Fibroblast of villous mesenchyme (primary cell): ENCODE measurements at places on chromosomes 3 and 15. TPM values are rescaled to one million over a fixed set of nuclear protein-coding genes. Genes with fewer than 3 reads are reported as not detected.

DNA sequence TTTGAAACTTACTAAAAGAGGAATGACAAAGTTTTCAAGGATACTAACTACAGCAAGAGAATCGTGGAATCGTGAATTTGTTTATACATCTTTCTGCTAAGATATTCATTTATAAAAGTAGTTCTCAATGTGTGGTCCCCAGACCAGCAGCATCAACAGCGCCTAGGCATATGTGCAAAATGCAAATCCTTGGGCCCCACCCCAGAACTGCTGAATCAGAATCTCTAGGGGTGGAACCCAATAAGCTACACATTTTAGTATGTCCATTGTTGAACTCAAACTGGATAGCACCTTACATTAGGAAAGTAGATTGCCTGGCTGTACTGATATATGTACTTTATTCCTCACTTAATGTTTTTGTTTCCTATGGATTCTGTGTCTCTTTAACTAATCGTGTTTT lies 346.0 kb downstream of the MFSD1 start:
- DNase-seq: no peak

- DNase-seq: peak; percentile 35
Measured at GRCh38 chr3:184180165-184180564, 5.5 kb downstream of the AP2M1 start.

DNA sequence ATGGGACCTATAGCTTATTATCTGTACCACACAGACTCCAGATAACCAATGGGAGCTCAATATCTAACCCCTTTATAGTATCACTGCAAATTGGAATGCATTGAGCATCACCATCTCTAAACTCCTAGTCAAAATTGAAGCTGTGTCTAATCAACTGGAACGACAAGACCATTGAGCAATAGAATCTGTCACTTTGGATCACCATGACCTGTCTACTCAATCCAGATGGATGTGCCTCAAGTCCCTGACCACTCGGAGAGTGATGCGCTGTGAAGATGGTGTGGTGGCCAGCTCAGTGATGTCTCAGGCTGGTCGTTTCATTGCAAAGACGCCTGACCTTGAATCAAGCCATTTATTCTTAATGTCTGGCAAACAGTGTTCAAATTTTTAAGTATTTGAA lies 160.5 kb downstream of the SEMA6D start:
- DNase-seq: no peak

GRCh38 chr3:109806929-109807328 lies 469.6 kb upstream of the DPPA4 start:
- peak; percentile 7 for DNase-seq

- no peak for DNase-seq
Measured at GRCh38 chr15:34613301-34613700, 29.9 kb upstream of the GOLGA8B start.

DNA sequence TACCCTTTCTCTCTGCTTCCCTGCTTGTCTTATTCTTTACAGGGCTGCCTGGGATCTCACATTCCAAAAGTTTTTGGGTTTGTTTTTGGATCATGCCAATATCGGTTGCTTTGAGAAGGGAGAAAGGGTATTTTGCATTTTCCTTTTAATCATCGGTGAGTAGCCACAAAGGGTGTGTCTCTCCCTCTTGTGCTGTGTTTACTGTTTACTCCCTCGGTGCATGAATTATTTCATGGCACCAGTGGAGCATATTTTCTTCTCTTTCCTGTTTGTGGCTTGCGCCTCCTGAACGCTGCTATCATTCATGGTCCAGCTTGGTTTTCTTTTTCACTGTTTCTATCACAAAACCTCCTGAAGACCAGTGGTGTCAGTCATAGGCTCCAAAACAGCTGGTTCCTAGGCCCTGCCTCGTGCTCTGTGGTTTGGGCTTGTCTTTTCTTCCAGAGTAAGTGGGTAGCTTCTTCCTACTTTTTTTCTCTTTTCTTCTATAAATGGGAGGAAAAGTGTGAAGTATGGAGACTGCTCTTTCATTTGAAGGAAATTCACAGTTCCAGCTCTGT lies 54.9 kb downstream of the IGF1R start:
- DNase-seq: peak; percentile 13

DNA sequence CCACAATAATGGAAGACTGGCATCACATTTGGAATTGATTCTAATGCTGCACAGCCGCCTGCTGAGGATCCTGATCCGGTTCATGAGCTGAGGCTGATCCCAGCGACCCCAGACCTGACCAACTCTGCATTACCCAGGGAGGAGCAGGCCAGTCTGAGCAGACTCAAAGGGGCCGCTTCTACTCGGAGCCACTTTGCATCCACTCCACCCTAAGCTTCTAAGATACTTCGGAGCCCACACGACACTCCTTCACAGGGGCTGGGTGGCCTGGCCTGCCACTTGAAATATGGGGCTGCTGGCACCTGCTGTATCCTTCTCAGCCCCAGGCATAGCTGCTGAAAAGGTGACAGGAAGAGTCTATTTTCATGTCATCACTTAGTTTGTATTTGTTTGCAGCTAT lies 33.2 kb upstream of the NSMCE3 start:
- no peak for DNase-seq

DNA sequence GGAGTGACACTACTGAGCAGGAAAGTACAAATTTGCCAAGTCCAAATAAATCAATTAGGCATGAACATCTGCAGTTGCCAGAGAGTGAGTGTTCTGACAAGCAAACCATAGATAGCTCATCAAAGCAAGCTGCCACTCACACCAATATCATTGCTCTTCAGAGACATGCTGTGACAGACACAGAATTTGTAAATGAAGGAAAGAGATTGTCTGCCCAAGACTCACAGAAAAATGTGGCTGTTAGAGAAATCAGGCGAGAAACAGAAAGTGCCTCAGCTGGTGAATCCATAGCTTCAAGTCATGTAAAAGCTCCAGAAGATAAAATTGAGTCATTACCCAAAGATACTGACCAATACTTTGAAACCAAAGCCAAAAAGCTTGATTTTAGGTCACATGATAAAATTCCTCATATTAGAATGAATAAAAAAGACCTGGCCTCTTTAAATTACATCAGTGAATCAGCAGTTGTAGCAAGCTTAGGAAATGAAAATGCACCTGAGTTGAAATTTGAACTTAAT lies 50.8 kb downstream of the CRYBG3 start:
- DNase-seq: no peak

GRCh38 chr3:188798556-188799145 lies 373.1 kb upstream of the TPRG1 start:
- DNase-seq: peak; percentile 49

TMEM207 gene
- not detected in 2 replicates for total RNA-seq

DZIP1L gene
- 51.5 and 52.7 TPM in 2 replicates for total RNA-seq

IMPG2 gene
- 0.32 and 0.43 TPM in 2 replicates for total RNA-seq

GOLGA6L4 gene
- 1.3 TPM in 2 replicates for total RNA-seq
